Activated CD8-positive, alpha-beta memory T cell treated with anti-CD3 and anti-CD28 coated beads for 48 hours (primary cell): ENCODE measurements at places on chromosomes 1 and 21.

- no peak for DNase-seq
These were observed 277.2 kb upstream of the VAMP3 start for GRCh38 chr1:7493711-7494454.

DNA sequence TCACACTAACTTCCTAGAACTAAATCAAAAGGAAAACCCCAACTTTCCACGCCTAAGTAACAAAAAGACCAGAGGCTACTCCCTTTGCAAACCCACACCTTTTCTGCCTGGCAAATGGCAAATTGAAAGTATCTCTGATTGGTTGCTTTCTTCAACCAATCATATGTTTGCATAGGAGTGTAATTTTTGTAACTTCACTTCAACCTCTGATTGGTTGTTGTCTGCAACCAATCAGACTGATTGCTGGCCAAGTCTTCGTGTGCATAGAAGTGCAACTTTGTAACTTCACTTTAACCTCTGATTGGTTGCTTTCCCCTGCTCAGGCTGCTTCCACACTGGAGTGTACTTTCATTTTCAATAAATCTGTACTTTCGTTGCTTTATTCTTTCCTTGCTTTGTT, 36.9 kb upstream of the PADI2 start:
- no peak for DNase-seq

- DNase-seq = no peak
These were observed 189.1 kb downstream of the CLIC6 start for GRCh38 chr21:34857874-34858273.

DNA sequence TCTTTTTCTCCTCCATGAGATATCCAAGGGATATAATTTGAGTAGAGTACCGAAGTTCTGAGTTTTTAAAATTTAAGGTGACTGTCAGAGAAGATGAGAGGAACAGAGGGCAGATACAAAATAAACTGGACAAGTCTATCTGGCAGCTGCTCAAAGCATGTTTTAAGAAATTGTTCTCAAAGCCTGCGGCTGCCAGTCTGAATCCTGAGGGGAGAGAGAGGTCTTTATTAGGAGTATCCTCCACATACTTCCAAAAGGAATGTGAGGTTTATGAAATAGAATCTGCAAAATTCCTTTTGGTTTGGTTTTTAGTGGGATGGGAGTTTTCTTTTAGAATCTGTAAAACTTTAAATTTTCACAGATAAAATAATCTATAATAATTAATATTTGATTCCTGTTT, 41.3 kb downstream of the TTC13 start:
- DNase-seq = no peak

- no peak for DNase-seq
These were observed 369.5 kb upstream of the LYPLAL1 start for GRCh38 chr1:218804014-218804785.

DNA sequence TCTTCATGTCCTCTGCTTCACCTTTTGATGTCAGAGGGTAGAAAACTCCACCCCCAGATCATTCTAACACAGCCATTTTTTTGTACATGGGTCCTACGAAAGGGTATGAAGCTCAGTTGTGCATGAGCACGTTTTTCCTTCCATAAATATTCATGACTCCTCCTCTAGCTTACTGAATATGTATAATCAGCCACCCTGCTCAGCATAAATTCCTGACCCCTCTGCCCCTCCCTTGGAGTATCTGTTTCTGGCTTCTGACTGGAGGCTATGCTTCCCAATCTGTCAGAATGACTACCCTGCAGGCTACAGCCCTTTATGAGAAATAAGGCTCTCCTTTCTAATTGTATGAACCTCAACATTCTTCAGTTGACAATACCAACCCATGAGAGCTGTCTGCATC, 42.8 kb upstream of the PARP1 start:
- DNase-seq = no peak

- no peak for DNase-seq
These were observed 7.4 kb downstream of the HCRTR1 start for GRCh38 chr1:31624731-31625514.

- no peak for DNase-seq
These were observed 26.1 kb downstream of the ETS2 start for GRCh38 chr21:38831526-38832467.

DNA sequence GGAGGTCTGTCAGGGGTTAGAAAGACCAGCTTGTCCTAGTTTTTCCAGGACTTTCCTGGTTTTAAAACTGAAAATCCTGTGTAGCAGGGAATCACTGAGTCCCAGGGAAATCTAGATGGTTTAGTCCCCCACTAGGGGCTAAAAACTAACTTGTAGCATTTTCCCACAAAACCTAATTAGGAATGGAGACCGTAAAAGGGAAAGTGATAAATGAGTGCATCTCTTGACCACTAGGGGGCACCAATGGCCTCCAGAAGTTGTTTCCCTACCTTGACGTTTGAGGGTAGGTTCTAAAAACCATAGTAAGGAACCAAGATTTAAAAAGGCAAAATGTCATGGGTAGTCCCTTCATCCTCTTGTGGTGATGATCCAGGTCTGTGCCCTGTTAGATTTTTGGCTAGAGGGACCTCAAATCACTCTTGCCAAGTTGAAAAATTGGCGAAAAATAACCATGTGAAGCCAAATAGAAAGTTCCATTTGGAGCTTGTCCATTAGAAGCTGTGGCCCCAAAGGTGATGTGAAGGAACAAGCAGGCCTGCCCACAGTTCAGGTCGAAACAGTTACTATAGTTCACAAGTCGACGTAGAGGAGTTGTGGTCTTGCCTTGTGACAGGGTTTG, 24.5 kb downstream of the CLIC6 start:
- no peak for DNase-seq

GRCh38 chr1:109897259-109897955, 13.2 kb upstream of the CSF1 start:
- DNase-seq = no peak

- DNase-seq = no peak
These were observed 108.5 kb downstream of the DENND1B start for GRCh38 chr1:197666769-197667285.

DNA sequence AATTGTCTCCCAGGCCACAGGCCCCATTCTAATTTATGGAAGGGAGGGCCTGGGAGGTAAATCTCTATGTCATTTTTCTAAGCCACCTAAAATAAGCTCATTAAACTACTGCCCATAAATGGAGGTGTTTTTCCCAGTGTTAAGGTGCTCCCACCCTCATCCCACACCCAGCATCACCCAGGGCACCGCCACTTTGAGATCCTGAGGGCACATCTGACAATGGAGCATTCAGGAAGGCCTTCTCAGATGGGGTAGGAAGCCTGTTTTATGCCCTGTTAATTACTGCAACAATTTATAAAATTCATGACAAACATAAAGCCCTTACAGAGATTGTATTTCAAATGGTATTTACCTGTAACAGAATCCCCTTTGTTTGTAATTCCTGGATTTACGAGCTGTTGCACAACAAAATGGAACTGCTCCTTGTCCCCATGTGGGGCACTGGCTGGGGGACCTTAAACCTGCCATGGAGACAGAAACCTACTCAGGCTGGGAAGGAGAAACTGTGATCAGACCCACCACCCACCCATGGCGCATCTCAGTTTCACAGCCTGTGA, 319.5 kb upstream of the USP24 start:
- no peak for DNase-seq

GRCh38 chr1:226365831-226366231, 42.1 kb downstream of the PARP1 start:
- DNase-seq = no peak

DNA sequence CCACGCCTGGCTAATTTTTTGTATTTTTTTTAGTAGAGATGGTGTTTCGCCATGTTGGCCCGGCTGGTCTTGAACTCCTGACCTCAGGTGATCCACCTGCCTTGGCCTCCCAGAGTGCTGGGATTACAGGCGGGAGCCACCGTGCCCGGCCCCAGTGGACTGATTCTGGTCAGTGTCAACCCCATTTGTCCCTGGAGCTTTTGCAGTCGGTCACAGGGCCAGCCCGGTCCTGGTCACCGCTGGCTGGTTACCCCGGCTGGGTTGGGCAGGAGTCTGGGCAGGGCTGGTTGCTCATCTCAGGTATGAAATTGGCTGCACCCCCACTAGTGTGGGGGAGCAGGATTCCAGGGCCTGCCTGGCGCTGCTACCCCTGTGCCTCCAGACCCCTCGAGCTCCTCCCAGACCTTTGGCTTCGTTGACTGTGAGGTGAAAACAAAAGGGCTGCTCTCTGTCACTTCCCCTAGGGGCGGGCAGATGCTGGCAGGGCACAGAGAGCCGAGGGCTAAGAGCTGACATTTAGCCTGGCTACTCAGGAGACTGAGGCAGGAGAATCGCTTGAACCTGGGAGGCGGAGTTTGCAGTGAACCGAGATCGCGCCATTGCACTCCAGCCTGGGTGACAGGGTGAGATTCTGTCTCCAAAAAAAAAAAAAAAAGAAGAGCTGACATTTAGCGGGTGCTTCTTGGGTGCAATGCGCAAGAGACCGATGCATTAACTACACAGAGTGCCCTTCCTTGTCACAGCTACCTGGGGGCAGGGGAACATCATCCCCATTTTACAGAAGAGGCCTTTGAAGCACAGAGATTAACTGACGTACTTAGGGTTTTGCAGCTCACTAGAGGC, 10.6 kb downstream of the TNFRSF1B start:
- no peak for DNase-seq

- DNase-seq = no peak
These were observed 39.7 kb upstream of the ETV3 start for GRCh38 chr1:157177733-157178394.

DNA sequence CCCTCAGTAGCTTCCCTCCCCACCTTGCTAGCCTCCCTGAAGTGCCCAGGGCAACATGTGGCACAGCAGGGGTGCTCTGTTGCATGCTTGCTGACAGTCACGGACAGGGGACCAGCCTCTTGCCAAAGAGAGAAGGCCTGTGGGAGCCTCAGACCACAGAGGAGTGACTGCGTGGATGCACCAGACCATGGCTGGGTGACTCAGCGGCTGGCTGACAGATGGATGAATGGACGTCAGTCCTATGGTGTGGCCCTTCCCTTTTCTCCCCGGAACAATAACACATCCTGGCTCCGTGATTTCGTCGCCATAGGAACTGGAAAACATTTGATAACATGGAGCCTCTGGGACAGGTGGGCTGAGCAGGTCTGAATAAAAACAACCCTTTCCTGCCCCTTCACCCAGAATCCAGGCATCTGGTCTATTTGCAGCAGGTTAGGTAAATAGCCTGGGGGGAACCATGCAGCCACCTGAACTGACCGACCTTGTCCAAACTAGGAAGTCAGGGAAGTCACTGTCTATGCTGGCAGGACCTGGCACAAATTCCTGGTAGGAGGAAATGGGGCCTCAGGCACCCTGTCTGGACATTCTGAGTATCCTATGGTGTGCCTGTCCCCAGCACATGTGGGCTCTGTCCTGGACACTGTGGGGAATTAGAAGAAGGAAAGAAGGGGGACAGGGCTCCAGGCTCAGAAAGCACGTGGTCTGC, 53.3 kb downstream of the NENF start:
- DNase-seq = no peak

DNA sequence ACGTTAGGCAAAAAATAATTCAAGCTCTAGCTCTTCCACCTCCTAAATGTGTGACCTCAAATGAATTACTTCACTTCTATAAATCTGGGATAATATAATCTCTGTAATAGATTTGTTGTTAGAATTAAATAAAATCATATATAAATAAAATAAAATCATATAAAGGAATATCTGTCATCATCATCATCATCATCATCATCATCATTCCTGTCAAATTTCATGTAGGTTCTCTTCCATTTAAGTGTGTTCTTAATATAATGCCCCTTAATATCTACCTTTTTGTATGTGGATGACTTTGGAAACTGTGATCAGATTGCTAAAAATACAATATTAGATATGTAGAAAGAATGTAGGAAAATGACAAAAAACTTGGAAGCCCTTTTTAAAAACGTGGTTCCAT, 621.0 kb downstream of the ADGRL2 start:
- no peak for DNase-seq

- DNase-seq = no peak
These were observed 39.4 kb downstream of the PIK3C2B start for GRCh38 chr1:204455063-204455830.

DNA sequence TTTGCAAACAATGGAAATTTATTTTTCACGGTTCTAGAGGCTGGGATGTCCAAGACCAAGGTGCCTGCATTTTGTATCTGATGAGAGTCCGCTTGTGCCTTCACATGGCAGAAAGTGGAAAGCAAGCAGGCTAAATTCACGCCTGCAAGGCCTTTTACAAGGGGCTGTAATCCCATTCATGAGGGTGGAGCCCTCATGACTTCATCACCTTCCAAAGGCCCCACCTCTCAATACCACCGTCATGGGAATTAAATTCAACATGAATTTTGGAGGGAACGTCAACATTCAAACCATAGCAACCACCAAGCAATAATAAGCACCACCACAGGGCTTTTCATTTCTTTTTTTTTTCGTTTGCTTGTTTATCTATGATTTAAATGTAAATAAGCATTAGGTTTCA, 115.3 kb downstream of the C1orf21 start:
- no peak for DNase-seq

DNA sequence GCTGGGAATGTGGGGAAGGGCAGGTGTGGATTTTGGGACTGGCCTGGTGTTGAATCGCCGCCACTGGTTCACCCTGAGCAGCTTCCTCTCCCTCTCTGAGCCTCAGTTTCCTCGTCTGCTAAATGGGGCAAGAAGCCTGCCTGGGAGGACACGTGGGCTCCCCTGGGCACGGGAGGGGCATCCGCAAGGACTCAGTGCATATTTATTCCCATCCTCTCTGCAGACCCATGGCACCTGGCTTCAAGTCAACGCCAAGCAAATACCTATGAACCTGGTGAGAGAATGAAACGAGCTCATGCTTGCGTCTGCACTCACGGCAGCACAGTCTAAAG, 234.4 kb downstream of the PTPRU start:
- DNase-seq = no peak

- no peak for DNase-seq
These were observed 34.5 kb downstream of the SLC45A1 start for GRCh38 chr1:8352471-8352845.
